ENCODE measurements at places on chromosomes 4 and X.

GRCh38 chr4:8427761-8428287 lies 12.7 kb downstream of the ACOX3 start:
- no peak for DNase-seq

DNA sequence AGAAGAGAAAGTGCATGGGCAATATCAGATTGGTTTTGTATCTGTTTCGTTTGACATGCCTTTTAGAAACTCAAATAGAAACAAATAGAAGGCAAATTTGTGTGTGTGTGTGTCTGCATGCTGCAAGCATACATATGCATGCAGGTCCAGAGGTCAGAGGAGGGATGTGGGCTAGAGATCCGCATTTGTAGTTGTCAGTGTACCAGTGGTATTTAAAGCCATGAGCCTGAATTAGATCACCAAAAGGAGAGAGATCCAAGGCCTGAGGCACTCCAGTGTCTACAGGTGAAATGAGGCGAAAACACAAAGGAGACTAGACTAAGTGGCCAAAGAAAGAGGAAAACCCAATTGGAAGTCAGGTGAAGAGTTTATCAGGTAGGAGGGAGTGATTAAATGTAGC lies 106.7 kb downstream of the CORIN start:
- no peak for DNase-seq

DNA sequence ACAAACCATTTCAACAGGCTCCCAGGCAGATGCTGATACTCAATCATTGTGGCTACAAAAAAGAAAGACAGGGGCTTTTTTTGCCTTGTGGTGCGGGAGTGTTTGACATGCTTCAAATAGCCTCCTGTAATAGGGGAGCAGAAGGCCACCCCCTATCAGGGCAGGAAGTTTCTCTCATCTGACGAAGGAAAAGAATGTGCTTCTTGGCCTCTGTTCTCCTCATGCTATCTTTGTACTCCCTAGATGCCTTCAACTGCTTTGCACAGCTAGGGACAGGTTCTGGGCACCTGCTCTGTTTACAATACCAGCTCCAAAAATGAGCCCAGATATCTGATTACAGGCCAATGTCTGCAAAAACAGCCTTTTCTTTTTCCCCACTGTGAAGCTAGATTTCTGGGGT lies 391.1 kb downstream of the STIM2 start:
- no peak for DNase-seq

GRCh38 chrX:15384304-15384703 lies at the start of gene VEGFD:
TSS of gene VEGFD (minus strand) at chrX:15384413. CDS start at chrX:15383946, 467 bp downstream.
- DNase-seq, result no peak

GRCh38 chrX:126338916-126339315 lies 172.8 kb upstream of the DCAF12L2 start:
- DNase-seq, result no peak

- no peak for DNase-seq
These were observed 125.5 kb upstream of the GIMD1 start for GRCh38 chr4:106494066-106494465.

DNA sequence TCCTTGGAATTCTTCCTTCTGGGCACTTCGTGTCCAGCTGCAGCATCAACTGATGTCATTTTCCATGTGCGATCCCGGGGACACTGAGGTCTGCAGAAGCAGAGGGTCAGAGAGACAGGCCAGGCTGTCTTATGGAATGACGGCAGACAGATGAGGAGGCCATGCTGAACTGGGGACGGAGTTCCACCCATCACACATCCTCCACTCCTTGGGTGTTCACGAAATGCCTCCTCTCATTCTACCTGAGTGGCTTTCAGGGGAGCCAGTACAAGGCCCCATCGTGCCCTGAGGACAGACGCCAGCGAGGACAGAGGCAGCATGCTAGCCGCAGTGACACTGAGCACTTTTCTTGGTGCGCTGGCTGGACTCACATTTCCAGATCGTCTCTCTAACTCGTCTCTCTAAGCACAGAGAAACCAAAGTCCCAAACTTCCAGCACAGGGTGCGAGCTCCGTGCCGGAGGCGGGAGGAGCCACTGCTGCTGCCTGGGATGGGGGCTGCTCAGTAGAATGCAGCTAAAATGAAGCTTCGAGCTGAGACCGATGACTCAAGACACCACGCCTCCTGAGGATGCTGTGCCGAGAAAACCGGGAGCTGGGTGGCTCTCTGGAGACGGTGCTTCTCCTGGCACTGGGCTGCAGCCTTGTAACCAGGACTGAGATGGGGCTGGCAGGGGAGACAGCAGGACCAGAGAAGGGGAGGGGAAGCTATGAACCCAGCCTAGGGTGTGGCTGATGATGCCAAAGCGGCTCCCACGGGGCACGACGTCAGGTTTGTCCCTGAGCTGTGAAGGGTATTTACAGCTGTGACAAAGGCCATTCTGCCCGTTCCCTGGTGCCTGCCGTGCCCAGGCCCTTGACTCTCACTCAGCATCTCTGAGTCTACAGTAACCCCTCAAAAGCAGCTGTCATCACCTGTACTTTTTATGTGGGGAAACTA lies 8.2 kb downstream of the ABLIM2 start:
- no peak for DNase-seq

GRCh38 chrX:67543818-67544217 lies at the start of gene AR:
TSS of gene AR (plus strand) at chrX:67544021. CDS start at chrX:67545147, 1,126 bp downstream.
- no peak for DNase-seq

DNA sequence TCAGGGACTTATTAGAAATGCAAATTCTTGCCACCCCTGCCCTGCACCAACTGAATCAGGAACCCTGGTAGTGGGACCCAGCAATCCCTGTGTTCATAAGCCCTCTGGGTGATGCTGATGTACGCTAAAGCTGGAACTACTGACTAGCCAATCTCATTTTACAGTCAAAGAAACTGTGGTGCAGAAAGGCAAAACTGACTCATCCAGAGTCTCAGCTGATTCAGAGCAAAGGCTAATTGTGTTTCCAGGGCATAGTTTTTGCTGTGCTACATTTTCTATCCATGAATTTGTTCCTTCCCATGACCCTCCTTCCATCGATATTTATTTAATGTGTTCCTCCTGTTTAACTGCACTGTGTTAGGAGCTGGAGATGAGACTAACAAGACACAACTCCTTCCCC lies 207.5 kb downstream of the REPS2 start:
- DNase-seq, result no peak

DNA sequence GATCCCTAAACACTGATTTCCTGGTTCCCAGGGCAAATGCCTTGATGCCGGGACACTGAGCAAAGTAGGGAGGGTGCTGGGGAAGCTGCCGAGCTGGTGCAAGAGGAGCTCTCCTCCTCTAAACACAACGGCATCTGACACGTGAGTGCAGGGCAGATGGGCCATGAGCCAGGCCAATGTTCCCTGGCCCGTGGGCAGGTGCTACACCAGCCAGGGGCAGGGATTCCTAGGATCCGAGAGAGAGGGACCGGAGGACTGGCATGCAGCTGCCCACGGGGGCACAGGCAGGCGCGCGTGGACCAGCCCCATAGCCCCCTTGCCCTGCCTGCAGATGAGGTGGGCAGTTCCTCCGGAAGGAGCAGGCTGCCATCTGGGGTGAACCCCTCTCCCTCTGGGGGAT lies 66.8 kb upstream of the AFAP1 start:
- no peak for DNase-seq

DNA sequence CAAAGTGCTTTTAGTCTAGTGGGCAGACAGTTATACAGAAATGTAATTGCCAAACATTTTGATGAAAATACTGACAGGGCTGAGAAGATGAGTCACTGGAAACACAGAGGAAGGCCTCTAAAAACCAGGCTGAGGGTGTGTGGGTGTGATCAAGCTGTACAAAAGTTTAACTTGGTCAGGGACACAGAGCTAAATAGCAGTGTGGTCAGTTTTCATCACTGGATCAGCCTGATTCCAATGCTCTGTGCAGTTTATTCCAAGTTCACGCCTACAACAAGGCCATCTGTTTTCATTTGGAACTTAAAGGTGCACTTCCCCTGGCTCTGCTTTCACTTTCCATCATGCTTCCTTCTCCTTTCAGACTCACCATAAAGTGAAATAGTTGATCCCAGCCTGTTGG lies 10.6 kb downstream of the CENPVL3 start:
- no peak for DNase-seq

- DNase-seq, result no peak
These were observed 192.5 kb upstream of the STK26 start for GRCh38 chrX:131830400-131831184.

GRCh38 chr4:1469043-1469442 lies 62.8 kb upstream of the NKX1-1 start:
- no peak for DNase-seq

DNA sequence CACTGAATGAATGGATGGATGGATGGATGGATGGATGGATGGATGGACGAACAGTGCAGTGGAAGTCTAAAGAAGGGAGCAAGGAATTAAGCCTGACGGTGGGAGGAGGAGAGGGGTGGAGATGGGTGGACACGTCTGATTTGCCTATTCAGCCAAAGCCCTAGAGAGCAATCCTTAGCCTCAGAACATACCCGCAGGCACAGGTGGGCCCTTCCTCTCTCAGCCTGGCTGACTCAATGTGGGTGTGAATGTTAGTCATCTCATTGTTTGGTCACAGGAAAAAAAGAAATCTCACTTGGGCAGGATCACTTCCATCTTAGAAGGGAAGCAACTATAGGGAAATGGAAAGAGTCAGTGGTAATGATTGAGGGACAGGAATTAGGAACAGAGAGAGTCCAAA lies 165.9 kb downstream of the PJA1 start:
- DNase-seq, result no peak

GRCh38 chr4:176425035-176425434 lies 105.3 kb downstream of the SPCS3 start:
- no peak for DNase-seq

- DNase-seq, result no peak
These were observed 267.1 kb downstream of the ARHGAP24 start for GRCh38 chr4:85741921-85742591.

DNA sequence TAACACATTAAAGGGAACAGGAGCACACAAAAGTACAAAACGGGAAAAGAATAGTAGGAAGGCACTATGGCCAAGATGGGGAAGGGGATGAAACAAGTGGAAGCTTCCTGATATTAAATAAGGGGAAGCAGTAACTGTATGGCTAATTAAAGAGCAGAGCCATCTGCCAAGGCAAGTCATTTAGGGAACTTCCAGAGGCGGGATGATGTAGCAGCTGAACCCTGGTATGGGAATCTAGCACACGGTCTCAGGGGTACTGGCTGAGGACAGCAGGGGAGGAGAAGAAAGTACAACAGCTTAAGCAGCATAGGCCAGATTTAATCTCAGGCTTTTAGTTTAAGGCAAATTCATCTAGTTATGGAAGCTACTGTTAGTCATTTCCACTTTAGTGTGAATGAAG lies 59.1 kb downstream of the IGFBP7 start:
- no peak for DNase-seq

GRCh38 chrX:13432414-13433297 lies 112.8 kb upstream of the ATXN3L start:
- DNase-seq, result no peak

- no peak for DNase-seq
These were observed 2.6 kb upstream of the VSIG4 start for GRCh38 chrX:66042307-66043077.

DNA sequence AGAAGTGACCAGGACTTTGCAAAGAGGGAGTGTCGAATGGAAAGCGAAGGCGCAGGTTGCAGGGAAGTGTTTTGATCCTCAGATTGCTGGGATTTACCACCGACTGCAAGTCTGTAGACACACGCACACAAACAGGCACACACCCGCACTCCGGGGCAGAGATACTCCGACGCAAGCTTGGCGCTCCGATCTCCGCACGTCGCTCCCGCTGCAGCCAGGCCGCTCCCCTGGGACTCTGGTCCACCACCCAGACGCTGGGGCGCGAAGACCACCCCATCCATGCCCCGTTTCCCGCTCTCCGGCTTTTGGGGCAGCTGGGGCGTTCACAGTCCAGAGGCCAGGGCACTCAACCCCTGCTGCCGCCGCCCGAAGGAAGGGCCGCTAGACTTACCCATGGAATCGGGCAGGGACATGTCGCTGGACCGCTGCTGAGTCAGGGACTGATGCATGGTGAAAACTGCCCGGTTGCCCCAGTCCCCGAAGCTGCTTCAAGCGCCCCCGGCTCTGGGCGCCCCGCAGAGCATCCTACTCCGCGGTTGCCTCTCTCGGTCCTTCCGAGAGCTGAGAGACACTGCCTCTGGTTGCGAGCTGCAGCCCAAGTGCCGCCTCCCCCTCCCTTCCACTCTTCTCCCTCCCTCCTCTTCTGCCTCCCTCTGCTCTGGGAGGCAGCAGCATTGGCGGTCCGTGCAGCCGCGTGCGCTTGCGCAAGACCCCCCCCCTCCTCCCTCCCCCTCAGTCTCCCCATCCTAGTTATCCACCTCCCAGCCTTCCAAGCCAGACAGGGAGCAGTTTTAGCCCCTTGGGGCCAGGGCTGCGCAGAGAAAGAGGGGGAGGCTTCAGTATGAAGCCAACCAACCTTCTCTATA lies at the start of gene TMEM255A:
Gene TMEM255A (minus strand): TSS at position 601 of the 866 bp plus-strand sequence. CDS start 152 bp downstream, at position 449.
- DNase-seq, result no peak

GRCh38 chr4:183571350-183571941 lies 66.6 kb downstream of the ING2 start:
- no peak for DNase-seq

GRCh38 chrX:47447607-47448006 lies 35.4 kb downstream of the ZNF41 start:
- no peak for DNase-seq

DNA sequence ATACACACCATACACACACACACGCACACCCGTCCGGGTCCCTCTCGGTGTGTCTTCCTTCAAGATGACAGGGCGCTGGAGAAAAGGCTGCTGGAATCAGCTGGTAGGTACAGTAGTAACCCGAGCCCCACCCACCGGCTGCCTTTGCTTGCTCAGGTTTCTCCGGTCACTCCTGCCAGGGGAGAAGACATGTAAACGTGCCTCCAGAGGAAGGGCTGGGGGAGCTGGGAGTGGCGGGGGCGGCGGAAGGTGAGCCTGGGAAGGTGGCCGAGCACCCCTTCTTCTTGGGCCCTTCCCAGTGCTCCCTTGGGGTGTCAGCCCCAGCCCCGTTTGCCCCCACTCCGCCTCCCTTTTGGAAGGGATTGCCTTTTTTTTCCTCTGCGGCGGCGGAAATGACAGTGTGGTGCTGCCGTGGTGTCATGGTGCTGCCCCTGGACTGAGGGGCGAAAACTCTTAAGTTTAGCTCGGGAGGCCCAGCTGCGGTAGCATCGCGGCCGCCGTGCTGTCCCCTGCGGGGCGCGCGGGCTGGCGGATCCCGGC lies at the start of gene MID2:
Gene MID2 (plus strand): TSS at position 169 of the 540 bp plus-strand sequence. CDS start 561 bp downstream, outside the sequence.
- DNase-seq, result peak; percentile 8

DNA sequence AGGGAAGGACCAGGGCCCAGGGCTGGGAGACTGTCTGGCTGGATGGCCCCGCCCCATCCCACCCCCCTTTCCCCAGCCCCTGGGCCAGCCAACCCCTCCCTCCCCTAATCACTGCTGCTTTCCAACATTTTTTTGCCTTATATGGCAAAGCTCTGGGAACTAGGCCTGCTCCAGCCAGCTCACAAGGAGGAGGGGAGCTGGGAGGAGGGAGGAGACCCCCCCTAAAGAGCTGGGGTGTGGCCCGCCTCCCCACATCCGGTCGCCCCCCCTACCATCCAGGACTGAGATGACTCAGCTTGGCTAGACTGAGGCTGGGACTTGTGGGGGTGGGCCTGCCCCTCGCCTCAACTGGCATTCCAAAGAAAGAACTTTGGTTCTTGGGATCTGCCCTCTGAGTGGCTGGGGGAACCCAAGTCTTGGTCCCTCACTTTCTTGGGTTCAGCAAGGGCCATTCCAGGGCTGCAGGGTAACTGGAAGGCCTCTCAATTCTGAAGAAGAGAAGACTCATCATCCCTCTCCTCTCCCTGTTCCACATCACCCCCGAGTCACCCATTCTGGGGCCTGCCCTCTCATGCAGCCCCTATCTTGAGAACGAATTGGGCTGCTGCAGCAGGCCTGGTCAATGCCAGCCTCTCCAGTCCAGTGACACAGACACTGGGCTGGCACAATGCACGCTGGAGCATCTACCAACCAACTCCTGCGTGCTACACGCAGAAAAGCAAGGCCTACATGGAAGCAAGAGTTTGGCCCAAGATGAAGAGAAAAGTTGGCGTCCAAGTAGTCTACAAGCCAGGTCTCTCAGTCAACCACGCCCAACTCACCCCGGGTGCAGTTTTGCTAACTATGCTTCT lies 4.8 kb downstream of the FLNA start:
- DNase-seq, result peak; percentile 48

Data from activated CD8-positive, alpha-beta memory T cell treated with anti-CD3 and anti-CD28 coated beads for 1 hour (primary cell).